NCI-H1417 (cell line): ENCODE measurements at places on chromosomes 11 and 22.
A peak's percentile ranks its signal among the peaks of the same experiment; 100 is the strongest.

DNA sequence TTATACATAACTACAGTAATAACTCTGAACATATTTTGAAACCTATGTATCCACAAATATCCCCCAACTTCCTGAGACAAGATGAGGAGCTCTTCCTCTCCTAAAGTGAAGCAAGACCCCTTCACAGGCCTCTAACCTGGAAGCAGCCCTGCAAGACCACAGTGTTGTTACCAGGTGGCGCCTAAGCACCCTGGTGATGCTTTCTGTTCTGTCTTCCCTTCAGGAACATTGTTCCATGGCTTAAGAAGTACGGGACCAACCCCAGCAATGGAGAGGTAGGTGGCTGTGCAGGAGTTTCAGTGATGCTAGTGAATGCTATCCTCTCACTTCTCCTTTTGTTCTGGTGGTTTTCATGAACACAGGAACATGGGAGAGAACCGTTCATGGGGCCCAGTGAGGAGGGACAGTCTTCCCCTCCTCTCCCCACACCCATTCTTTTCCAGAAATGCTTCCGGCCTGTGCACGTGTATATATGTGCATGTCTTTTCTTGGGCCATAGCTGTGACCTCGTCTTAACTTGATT is 6.4 kb downstream of the PPIL2 start:
- DNase-seq, result no peak

DNA sequence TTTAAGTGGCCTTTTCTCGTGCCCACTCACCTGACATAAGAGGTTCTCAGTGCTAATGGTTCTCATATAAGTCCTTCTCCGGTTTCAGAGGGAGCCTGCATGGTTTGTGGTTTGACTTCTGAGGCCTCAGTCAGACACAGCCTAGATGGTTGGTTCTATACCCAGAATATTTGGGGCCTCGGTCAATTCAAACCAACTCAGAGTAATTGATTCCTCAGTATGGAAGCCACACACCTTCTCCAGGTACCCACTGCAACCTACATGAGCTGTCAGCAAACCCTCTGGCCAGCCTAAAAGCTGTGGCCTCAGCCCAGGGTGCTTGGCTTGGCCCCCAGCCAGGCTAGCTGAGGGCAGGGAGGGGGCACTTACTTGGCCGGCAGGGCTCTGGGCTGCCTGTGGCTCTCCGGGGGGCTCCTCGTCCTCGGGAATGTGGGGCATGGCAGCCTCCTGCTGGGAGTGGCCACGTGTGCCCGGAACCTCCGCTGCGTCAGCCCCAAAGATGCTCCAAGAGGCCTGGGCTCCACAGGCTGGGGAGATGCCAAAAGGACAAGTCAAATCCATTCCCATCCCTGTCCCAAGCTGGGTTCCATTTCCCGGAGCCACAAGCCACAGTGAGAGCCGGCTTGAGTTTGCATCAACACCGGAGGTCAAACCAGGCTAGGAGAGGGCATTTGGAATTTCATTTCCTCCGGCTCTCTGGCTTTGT is 41.7 kb downstream of the IRAG1 start:
- peak; percentile 38 for DNase-seq

DNA sequence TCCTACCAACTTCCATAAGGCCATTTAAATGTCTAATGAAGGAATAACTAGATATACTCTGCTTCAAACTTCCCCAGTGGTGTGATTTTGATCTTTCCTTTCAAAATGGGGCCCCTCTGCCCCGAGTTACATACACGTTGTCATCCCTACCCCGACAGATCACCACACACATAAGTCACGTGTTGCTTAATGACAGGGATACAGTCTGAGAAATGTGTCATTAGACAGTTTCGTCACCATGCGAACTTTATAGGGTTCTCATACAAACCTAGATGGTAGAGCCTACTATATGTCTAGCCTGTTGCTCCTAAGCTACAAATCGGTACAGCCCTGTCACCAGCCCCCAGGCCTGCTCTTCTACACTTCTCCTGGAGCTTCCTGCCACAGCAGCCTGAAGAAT is 49.8 kb upstream of the SCUBE2 start:
- DNase-seq, result no peak

DNA sequence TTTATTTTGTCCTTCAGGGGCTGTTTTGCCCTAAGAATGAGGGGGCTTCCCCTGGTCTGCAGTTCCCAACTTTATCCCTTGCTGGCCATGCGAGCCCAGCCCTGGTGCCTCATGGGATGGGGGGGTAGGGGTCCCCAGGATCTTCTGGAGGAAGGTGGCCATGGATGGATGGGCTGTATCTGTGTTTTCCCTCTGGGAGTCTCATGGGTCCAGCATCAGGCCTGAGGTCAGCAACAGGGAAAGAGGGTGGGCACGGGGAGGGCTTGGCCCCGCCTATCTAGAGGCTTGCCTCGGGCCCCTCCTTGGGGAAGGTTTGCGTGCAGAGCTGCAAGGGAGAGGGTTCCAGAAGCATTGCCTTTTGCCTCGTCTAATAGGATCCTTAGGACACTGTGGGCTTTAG is 10.8 kb upstream of the ADORA2A start:
- no peak for DNase-seq

GRCh38 chr22:42299586-42300258 is 29.3 kb upstream of the TCF20 start:
- peak; percentile 12 for DNase-seq

DNA sequence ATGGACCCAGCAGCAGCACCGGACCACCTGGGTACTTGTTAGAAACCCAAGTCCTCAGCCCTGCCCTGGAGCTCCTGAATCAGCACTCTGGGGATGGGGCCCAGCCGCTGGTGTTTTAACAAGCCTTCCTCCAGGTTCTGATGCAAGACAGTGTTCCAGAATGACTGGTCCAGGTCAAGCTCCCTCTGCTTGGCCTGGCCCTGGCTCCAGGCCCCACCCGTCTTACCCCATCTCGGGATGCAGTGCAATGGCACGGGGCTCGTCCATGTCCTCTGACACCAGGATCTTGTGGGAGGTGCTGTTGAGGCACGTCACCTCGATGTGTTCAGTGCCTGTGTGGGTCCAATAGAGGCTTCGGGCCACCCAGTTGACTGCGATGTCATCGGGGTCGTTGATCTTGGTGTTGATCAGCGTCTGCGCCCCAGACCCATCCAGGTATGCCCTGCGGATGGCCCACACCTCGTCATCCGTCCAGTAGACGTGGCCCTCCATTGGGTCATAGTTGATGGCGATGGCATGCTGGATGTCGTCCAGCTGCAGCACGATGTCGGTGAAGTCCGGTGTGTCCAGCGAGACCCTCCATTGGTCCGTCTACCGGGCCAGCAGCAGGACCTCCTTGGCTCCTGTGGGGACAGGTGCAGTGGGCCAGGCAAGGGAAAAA is 140.3 kb downstream of the CRYBB2 start:
- DNase-seq, result no peak

GRCh38 chr11:41256041-41256440 is 203.4 kb downstream of the LRRC4C start:
- peak; percentile 64 for DNase-seq

DNA sequence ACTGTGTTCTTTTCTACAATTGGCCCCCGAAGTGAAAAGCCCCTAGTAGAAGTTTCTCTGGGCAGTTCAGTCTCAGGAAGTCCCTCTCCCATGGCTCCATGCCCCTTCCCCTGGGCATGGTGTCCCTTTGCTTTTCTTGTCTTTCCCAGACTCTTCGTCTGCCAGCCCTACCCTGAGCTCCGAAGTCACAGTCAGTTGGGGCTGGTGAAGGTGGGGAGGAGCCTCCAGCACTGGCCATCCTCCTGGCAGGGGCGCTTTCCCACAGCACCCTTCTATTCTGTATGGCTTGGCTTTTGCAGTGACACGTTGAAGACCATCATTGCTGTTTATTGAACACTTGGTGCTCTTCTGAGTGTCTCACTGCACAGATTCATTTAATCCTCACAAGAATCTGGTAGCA is 195.1 kb upstream of the CADM1 start:
- DNase-seq, result no peak
